ENCODE measurements at places on chromosomes 2 and 18. TPM values are rescaled to one million over a fixed set of nuclear protein-coding genes. Genes with fewer than 3 reads are reported as not detected.

OTX1 gene
- not detected for total RNA-seq

ELOA2 gene
- not detected for total RNA-seq

EGR4 gene
- not detected for total RNA-seq

CGREF1 gene
- 1.6 TPM for total RNA-seq

STAT4 gene
- total RNA-seq: 170 TPM

PAX3 gene
- not detected for total RNA-seq

CDH7 gene
- not detected for total RNA-seq

Measured in activated naive CD8-positive, alpha-beta T cell treated with anti-CD3 and anti-CD28 coated beads, Interleukin-2, amount 10 ng/mL, durations not matched to agents 7 days and 5 days (primary cell).